ENCODE measurements at places on chromosomes 7 and 10.

GRCh38 chr10:61821153-61821552 lies 80.3 kb upstream of the ARID5B start:
- no peak for DNase-seq

DNA sequence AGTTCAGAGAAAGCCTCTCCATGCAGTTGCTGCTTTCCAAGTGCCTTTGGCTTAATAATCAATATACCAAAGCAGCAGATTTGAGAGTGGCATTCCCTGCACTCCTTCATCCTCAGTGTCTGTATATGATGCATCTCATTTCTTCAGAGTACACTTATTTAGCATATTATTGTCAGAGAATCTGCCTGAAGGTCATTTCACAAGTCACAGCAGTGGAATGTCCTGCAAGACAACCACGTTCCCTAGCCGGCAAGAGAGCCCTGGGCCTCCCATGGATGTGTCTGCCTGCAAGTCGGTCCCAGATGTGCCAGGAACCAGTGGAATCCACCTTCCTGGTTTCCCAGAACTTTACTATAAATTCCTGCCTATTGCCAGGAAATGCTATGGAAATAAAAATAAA lies 289.4 kb upstream of the IGFBP3 start:
- no peak for DNase-seq

DNA sequence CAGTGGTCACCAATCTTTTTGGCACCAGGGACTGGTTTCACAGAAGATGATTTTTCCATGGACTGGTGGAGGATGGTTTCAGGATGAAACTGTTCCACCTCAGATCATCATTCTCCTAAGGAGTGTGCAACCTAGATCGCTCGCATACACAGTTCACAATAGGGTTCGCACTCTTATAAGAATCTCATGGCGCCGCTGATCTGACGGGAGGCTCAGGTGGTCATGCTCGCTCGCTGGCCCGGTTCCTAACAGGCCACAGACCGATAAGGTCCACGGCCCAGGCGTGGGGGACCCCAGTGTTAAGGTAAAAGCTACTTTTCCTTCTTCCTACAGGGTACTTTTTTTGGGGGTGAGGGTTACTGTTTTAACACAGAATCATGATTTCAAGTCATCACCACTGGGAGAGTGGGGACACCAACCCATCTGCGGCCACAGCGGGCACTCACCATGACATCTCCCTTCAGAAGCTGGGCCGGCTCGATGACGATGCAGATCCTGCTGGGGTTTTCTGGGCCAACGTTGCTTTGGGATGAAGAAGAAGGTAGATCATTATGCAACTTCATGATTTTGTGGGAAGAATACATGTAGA lies 170.5 kb downstream of the TNS3 start:
- no peak for DNase-seq

- DNase-seq, result no peak
Measured at GRCh38 chr10:125263551-125263950, 103.2 kb upstream of the CTBP2 start.

GRCh38 chr7:83866582-83866981 lies 217.6 kb upstream of the SEMA3E start:
- no peak for DNase-seq

DNA sequence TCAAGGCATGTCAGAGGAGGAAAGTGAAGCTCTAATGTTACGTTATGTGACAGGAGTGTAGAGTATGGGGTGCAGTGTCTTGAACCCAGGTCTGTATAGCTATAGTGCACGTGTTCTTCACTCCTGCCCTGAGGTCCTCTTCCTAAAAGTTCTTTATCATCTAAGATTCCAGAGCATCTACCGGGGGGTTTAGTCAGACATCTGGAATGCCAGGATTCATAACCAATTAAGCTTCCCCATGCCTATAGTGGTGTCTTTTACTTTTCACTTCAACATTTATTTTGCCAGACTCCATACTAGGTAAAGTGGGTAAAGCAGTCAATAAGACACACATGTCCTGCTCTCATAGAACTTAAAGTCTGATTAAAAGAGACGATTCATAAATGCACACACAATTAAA lies 22.4 kb downstream of the PPP1R3C start:
- no peak for DNase-seq
